Motor neuron (in vitro differentiated cells): ENCODE measurements at places on chromosomes 1 and 21.
A peak's percentile ranks its signal among the peaks of the same experiment; 100 is the strongest.

GRCh38 chr1:210770396-210770984 lies 363.5 kb downstream of the KCNH1 start:
- ATAC-seq, result no peak

- no peak for ATAC-seq
These were observed 3.7 kb downstream of the LYPLAL1 start for GRCh38 chr1:219177363-219177762.

DNA sequence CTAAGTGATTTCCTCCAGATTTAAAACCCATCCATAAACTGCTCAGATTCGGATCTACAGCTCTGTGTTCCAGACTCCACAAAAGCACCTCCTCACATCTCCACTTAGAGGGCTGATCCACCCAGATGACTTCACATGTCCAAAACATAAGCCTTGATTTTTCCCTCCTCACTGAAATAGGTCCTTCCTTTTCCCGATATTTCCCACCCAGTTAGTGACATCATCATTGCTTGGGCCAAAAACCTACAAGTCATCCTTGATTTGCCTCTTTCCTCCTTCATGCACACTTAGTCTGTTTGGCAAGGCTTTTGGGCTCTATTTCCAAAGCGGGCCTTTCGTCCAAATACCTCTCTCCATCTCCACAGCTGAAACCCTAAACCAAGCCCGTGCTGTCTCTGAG lies 32.3 kb downstream of the CCDC185 start:
- no peak for ATAC-seq

DNA sequence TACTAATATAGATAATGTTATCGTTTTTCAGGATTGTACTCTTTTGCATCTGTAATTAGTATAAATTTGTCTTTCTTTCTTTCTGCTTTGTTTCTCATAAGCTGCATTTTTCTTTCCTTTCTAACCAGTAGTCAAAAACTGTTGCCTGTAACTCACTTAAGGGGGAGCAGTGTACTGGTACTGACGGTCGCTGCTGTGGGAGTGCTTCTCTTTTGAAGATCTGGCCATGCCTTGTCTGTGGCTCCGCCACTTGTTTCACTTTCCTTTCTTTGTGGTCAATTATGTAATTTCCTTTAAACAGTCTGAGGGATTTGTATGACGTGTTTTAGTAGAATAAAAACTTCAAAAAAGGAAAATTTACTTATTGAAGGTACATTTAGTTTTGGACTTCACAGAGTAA lies 37.0 kb downstream of the MIA3 start:
- ATAC-seq, result no peak

DNA sequence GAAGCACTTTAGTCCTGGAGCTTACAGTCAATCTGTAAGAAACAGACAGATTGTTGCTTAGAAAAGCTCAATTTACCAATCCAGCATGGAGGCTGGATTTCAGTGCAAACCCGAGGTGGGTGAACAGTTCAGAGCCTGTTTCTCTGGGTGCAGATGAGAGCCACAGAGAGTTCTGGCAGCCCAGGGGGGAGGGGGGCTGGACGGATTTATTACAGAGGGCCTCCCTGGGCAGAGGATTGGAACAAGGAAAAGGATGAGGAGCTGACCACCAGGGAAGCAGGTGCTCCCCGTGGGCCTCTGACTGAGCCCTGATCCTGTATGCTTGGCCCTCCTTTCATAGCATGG lies 38.0 kb upstream of the EPS8L3 start:
- ATAC-seq, result no peak

GRCh38 chr1:187790724-187791123 lies 962.0 kb downstream of the PLA2G4A start:
- ATAC-seq, result no peak

- peak; percentile 72 for ATAC-seq
These were observed 8.1 kb upstream of the VWA5B1 start for GRCh38 chr1:20282533-20282932.

DNA sequence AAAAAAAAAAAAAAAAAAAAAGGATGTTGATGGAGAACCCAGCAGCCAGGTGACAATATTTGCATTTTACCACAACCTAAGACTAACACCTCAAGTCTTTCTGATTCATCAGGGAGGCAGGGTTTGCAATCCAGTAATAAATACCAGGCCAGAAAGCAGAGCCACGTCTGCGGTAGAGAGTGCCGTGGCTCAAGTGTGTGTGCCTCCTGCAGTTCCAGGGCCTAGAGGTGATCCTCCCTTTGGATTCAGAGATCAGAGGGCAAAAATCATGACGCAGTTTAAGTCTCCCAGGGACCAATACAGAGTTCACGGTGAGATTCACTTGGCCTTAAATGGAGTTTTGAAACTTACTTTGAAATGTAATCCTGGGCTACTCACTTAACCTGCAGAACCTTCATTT lies 34.9 kb downstream of the TMCO4 start:
- ATAC-seq, result no peak

GRCh38 chr1:211260141-211261107 lies 1.3 kb downstream of the RCOR3 start:
- peak; percentile 55 for ATAC-seq

GRCh38 chr21:15063814-15064575 lies 805 bp downstream of the NRIP1 start:
- ATAC-seq, result peak; percentile 18

DNA sequence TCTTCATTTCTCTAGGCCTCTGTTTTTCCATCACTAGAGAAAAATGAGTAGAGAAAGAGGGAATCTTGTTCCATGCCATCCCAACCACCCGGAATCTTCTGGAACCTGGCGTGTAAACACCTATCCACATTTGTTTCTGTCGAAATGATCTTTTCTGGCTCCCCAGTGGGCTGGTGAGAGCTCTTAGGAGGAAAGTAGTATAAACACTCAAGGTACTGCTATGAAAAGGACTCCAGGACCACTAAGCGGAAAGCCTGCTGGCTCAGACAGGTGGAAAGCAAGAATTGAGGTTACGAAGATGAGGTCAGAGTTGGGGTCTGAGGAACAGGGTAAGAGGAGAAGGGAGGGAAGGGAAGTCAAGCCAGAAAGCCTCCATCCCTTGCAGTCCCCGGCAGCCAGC lies 90.8 kb downstream of the PLXNA2 start:
- ATAC-seq, result no peak

- no peak for ATAC-seq
These were observed 9.3 kb downstream of the DPYD start for GRCh38 chr1:97911266-97912215.

- no peak for ATAC-seq
These were observed 5.9 kb upstream of the DPT start for GRCh38 chr1:168734946-168735345.

DNA sequence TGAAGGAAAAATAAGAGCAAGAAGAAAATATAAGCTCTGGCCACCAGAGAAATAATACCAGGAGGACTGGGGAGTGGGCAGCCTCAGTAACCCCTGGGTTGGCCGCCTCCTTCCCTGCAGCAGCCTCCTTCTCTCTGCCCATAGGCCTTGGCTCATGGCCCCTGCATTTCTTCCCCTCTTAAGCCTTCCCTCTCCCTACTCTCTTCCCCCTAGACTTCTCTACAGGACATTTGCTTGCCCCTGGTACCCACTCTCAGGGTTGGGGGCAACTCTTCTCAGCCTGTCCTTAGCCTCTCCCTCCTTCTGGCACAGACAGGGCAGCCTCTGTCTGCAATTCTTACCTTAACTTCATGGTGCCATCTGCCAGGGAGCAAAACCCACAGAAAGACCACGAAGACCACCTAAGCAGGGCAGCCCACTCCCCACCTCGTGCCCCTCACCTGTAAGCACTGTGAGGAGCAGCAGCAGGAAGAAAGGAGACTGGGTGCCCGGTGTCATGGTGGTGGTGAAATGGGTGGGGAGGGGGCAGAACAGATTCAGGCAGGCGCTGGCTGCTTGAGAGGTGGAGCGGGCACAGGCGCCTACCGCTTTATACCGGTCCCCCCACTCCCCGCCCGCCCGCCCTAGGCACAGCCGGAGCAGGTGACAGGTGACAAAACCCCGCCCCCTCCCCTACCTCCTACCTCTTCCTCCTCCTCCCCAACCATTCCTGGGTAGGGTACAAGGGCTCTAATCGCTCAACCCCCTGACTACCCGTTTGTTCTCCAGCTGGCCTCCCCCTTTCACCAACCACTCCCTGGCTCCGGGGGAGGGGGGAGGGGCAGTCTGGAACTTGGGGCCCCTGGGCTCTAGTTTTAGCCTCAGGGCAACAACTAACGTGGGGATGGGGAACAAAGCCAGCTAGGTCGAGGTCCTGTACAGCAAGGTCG lies 15.1 kb downstream of the THBS3 start:
- peak; percentile 3 for ATAC-seq

- ATAC-seq, result no peak
These were observed 117.7 kb downstream of the SLC45A1 start for GRCh38 chr1:8435569-8436071.

GRCh38 chr1:3342960-3343359 lies 111.5 kb upstream of the ARHGEF16 start:
- ATAC-seq, result no peak

DNA sequence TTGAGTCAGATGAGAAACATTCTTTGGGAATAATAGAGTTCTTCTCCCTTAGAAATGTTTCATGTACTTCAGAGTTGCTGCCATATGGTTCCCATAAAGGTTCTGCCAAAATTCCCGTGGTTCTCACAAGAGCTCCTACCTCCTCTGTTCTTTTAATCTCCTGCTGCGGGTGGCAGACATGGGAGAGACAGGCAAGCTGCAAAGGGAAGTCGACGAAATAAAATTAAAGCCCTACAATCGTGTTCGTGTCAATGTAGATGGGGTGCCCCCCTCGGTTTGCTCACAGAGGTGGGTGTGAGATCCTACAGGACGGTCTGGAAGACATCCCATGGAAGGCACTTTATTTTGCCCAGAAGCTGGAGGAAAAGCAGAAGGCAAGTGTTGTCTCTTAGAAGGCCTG lies 276.0 kb downstream of the RWDD3 start:
- no peak for ATAC-seq

GRCh38 chr1:199089393-199090122 lies 450.7 kb downstream of the PTPRC start:
- ATAC-seq, result no peak

DNA sequence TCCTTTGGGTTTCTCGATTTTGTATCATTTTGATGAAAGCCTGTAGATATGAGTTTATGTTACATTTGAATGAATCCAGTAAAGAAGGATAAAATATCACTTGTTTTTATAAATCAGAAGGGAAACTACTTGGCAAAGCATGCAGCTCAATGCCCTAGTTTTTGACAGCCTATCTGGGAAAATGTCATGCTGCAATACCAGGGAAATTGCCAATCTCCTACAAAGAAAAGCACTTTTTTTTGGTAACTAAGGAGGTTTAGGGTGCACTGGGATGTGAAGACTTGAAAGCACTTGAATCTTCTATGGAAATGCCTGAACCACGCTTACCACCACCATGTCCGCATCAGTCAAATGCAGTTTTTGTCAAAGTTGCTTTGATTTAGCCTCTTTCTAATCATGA lies 446.9 kb upstream of the LRRC7 start:
- no peak for ATAC-seq

DNA sequence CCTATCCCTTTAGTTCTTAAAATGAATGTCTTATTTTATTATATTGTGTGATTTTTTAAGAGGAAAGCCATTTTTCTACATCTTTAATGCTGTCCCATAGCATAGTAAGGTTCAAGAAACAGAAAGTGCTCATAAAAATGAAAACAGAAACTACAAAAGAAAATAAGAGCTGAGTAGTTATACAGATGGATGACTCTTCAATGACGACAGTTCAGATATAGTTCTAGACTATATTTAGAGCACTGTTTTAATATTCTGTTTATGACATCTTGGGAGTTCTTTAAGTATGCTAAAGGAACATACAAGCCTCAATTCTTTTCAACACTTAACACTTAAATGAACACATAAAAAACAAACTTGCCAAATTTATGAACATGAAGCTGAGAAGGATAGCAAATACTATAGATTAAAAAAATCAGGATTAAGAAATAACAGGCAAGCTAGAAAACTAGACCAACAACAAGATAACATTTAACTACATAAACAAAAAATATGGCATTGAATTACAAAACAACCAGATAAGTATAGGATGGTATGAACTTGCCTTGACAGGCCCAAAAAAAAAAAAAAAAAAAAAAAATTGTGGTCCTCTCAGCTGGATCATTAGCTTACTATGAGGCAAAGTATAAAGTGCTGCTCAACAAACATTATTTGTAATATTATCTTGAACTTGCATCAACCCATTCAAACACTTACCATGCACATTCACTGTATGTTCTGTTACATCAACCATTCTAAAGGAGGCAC lies 87.9 kb downstream of the ZZZ3 start:
- no peak for ATAC-seq

GRCh38 chr1:151259351-151259750 lies 4.8 kb downstream of the PSMD4 start:
- ATAC-seq, result no peak

GRCh38 chr1:101301446-101302057 lies 64.7 kb downstream of the S1PR1 start:
- ATAC-seq, result no peak

GRCh38 chr1:157429601-157430240 lies 122.6 kb downstream of the FCRL5 start:
- ATAC-seq, result no peak

GRCh38 chr1:46772571-46772970 lies 26.3 kb upstream of the CYP4B1 start:
- ATAC-seq, result peak; percentile 88

DNA sequence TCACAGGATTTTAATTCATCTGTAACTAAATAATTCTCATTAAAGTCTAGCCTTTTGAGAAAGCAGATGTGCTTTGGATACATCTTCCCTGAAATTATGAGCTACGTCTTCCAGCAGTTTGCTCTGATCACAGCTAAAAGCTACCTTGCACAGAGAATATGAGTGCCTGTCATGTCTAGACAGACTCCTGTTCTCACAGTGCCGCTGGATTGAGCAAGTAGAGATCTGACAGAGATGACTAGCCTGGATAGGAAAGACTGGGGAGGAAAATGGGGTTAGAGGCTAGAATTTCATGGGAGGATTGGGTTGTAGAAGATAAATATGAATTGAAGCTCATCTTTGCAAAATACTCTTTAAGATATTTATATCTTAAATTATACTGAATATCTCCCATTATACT lies 24.1 kb downstream of the CEPT1 start:
- ATAC-seq, result no peak

GRCh38 chr1:25999041-25999800 lies 1.4 kb upstream of the PAFAH2 start:
- ATAC-seq, result no peak

- no peak for ATAC-seq
These were observed 32.6 kb downstream of the TMEM200B start for GRCh38 chr1:29090937-29091618.

GRCh38 chr1:94820936-94821335 lies 779 bp downstream of the SLC44A3 start:
- ATAC-seq, result no peak

GRCh38 chr21:44858791-44859190 lies 14.7 kb downstream of the PTTG1IP start:
- ATAC-seq, result no peak

GRCh38 chr1:204157962-204158361 lies 6.1 kb upstream of the ETNK2 start:
- no peak for ATAC-seq
